ENCODE measurements at places on chromosomes 3 and 15.

- no peak for DNase-seq
These were observed 17.0 kb downstream of the ILDR1 start for GRCh38 chr3:122004991-122005565.

DNA sequence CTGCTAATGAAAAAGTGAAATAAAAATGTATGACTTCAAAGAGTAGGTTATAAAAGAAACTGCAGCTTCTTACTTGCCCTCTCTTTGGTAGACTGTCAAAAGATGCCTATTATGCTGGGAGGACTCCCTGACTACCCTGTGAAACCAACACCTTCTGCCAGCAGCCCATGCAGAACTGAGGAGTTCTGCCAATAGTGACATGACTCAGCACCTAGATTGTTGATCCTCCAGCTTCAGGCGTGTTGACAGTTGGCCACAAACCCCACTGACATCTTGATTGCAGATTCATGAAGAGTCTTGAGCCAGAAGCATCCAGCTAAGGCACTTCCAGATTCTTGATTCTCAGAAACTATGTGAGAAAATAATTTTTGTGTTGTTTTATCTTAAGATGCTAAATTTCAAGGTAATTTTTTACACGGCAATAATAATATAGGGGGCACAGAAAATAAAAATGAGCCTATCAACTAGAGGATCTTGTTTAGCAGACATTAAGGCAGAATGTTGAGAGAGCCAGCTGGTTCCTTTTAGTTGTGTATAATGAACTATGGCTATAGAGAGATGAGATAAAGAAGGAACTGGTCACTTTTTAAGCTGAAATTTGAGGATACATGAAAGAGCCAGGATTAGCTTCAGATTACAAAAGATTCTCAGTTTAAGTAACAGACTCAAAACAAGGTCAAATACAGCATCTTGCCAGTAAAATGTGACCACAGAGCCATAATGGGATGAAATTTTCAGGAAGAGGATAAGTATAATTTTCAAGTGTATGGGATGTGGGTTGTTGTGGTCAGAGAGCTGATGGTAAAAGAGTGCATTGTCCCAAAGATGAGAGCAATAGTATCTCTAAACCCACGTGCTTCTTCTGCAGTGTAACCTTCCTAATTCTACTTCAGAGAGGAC is 588.7 kb upstream of the CBLB start:
- DNase-seq, result no peak

DNA sequence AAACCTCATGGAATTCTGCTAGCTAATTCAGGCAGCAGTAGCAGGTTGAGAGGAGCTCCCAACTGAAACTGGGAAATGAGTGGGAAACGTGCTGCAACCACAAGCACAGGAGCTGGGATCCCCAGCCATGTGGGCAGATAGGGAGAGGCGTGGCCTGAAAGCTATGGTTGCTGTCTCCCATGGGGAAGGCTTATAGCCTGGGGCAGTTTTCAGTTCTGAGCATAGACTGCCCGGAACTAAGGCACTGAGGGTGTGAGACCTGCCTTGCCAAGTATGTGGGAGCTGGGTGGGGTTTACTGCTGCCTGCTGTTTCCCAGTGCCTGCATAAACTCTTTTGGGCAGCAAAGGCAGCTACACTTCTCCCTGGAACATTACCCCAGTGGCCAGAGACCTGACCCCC is 229.5 kb downstream of the TUSC7 start:
- no peak for DNase-seq

DNA sequence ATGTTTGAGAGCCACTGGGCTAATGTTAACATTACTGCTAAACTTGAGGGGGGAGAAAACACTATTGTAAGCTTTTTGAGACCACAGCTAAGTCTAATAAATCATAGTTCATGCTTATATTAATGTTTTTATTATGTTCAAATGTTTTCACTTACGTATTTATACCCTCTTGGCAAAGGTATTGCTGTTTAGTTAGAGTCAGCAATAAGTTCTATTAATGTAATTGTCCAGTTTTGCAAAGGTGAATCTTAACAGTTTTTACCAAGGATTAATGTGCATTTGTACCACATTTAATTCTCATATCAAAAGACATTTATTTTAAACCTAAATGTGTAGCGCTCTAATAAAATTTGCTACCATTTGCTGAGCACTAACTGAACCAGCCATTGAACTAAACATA is 206.7 kb upstream of the CGNL1 start:
- no peak for DNase-seq

GRCh38 chr15:100672959-100673358 is 70.6 kb downstream of the ASB7 start:
- no peak for DNase-seq

DNA sequence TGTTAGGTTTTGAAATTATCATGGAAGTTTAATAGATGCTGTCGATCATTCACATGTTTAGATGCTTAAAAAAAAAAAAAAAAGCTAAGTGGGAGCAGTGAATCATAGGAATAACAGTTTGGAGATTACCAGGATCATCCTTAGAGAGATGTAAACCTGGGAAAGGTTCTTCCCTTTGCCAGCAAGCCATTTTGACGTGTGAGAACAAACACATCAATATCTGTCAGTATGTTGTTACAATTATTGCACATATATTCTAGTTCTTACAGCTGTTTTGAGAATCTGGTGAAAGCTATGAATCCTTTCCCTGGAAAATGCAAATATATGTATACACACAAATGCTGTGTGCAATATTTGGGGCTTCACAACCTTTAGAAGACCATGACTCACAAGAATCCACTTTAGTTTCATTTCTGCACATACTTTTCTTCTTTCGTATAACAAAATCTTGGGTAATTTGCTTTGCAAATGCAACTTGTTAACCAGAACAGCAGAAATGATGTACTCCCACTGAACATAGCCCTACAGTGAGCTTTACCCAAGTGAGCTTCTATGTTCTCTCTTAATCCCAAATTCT is 12.0 kb downstream of the NFKBIZ start:
- no peak for DNase-seq

- DNase-seq, result no peak
These were observed 8.8 kb downstream of the DLL4 start for GRCh38 chr15:40937762-40938535.

GRCh38 chr3:45319996-45320305 is 68.4 kb upstream of the LARS2 start:
- no peak for DNase-seq

DNA sequence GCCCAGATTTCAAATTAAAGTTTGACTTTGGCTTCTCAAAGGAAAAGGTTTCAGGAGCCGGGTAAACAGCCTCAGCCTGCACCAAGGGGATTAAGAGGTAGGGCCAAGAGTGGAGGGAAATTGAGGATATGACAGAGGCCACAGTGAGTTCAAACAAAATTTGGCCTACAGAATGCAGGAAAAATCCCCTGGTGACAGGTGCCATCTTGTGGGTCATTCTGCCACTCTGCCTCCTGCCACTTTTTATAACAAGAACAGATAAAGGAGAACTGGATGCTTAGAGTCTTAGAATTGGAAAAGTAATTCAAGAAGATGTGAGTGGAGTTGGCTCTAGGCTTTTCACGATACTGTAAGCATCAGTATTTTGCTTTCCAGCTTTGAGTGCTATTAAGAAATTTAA is 253.2 kb downstream of the NR2F2 start:
- DNase-seq, result no peak

DNA sequence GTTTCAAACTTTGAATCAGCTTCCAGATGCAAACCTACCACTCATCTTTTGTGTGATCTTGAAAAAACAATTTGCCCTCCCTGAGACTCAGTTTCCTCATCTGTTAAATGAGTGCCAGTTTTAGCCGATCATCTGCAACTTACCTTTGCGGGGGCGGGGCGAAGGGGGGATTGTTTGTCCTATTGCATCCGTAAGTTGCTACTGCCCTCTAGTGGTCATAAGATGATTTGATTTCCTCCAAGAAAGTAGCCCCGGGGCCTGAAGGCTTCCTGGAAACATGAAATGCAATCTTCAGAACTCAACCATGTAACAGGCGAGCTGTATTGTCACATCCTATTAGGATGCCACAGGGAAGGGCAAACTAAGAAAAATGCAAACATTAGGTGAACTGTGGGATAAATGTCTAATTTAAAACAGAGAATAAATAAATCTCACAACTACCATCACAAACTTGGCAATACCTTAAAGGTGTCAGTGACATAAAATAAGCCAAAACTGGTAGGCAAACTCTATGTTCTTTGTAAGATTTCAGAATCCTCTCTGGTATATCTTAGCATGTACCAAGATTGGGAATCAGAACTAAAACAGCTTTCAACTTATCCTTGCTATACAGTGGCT is 63.5 kb upstream of the CLDN18 start:
- peak; percentile 28 for DNase-seq

- no peak for DNase-seq
These were observed 31.4 kb upstream of the GK5 start for GRCh38 chr3:142256712-142257333.

GRCh38 chr3:118578559-118578958 is 456.1 kb downstream of the IGSF11 start:
- no peak for DNase-seq

DNA sequence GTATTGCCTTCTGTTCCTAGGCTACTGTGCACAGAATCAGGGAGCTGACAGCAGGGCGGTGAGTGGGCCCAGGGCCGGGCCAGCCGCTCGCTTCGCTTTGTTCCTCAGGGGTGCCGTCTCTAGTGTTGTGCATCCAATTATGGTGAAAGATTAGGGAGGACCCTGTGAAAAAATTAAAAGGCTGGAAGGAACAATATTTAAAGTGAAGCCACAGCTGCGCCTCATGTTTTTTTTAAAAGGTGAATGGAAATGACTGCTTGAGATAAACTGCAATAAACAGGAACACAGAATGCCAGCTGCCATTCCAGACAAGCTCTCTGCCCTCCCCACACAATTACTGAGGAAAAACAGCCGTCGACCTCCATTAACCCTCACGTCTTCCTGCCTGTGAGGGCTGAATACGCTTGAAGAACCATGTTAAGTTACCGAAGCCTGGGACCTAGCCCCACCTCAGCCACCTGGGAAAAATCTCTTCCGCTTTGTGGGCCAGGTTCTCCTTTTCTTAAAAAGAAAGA is 132.0 kb upstream of the IL12A start:
- DNase-seq, result no peak

DNA sequence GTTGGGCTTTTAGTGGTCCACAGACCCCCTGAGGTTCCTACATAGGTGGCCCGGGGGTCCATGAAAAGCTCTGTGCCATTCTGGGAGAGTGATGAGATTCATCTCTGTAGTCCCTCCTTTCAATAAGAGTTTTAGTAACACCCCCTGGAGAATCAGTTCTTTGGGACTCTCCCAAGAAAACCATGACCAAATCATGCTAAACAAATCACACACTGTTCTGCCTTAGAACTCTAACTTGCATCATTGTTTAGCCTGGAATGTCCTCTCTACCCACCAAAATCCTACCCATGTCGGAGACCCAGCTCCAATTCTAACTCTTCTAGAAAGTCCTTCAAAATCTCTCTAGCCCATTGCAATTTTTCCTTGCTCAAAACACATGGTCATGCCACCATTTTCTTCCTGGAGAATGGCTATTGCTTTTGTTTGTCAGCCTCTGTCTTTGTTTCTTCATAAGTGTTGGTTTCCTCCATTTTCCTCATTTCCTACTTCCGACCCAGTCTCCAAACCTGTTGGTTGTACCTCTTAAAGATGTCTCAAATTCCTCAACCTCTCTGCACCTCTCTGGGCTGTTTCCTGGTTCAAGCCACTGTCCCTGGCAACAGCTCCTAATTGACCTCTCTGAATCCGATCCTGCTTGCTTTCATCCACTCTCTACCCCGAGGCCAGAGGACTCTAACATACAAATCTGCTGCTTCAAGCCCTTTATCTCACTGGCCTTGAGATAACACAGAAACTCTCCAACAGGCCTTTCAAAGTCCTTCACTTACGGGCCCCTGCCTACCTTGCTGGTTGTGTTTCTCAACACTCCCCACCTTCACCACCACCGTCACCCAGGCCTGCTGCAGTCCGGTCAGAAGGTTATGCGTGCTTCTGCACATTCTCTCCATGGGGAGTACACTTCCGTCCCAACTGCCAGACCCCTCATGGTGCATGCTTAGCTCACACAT is 23.7 kb downstream of the CYP19A1 start:
- no peak for DNase-seq

DNA sequence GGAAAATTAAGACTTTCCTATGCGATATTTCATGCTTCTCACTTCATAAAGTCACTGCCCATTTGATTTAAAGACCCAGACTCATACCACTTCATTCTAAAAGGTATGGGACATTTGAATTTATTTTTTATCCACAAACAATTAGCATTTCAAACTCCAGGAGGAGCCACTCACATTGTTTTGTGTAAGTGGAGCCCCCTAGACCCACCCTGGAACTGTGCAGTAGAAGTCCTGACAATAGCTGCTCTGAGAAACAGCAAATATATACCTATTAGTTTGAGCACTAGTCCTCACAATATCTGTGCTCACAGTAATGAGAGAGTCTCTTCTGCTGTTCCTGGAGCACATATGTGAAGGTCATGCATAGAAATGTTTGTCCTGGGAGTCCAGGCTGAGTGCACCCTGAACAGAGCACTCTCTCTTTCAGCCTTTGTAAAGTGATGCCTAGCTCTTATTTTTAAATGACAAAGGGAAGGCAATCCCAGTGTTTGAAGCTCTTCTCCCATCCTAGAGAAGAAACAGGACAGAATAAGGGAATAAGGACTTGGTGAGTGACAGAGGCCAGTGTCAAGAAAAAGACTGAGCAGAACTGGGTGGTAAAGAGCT is 127.5 kb upstream of the STRIT1 start:
- DNase-seq, result no peak

DNA sequence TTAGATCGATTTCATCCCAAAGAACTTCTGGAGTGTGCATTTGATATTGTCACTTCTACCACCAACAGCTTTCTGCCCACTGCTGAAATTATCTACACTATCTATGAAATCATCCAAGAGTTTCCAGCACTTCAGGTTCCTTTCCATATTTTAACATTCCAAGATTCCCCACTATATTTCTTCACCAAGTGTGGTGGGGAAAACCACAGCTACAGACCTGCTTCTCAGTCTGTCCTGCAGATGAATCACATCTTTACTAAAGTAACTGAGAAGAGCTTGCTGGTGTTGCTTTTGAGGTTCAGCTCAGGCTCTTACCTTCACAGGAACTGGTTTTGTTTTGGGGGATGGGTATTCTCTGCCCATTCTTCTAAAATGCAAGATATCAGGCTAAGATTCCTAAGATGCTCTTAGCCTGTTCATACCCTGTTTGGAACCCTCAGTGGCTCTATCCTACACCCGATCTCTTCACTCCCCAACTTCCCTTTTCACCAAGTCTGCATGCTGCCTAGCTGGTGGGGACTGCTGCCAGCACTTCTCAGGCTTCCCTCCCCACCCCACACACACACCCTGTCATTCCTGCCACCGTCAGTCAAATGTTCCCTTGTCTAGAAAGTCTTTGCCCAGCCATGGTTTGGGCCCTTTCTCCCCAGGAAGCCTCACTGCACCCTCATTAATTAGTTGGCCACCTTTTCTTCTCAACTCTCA is 30.8 kb downstream of the SRP14 start:
- no peak for DNase-seq

DNA sequence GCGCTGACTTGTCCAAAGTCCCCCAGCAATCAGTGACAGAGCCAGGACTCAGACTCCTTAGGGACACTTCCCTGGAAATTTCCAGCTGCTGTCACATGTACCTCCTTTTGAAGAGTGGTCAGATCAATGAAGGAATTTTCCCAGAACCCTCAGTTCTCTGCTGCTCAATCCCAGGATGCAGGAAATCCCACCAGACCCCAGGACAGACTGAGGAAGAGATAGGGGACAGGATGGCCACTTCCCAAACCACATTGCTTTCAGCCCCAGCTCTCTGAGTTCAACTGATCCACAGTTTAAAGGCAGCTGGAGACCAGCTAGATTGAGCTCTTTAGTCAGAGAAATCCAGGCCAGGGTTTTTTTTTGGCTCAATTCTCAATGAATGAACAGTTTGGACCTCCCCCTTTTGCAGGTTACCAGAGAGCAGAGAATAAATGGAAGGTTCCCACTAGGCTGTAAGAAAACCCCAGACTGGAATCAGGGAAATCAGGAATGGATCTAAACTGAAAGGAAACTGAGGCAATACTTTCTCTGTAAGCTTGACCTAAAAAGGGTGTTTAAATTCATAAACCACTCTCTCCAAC is 1.5 kb downstream of the CYP1A1 start:
- DNase-seq, result no peak

Measured in stimulated activated CD4-positive, alpha-beta T cell treated with anti-CD3 and anti-CD28 coated beads, Interleukin-2, amount 100 ng/mL, for 4 hours (primary cell).